ENCODE measurements at places on chromosomes 4 and X.

DNA sequence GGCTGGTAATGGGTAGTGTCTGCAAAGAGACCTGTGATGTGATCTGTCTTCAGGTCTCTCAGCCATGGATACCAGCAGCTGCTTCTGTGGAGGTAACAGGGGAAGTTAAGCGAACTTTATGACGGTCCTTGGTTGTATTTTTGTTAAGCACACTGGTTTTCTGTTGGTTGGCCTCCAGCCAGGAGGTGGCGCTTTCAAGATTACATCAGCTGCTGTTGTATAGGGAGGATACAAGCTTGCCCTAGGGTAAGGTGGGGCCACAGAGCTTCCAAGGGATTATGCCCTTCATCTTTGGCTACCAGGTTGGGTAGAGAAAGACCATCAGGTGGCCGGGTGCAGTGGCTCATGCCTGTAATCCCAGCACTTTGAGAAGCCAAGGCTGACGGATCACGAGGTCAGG, 834.2 kb upstream of the GALNTL6 start:
- DNase-seq = no peak

GRCh38 chrX:154084449-154085300, 12.8 kb downstream of the MECP2 start:
- DNase-seq = no peak

GRCh38 chrX:151085207-151085606, 91.2 kb upstream of the GPR50 start:
- no peak for DNase-seq

GRCh38 chr4:78296261-78296660, 239.1 kb downstream of the FRAS1 start:
- DNase-seq = no peak

DNA sequence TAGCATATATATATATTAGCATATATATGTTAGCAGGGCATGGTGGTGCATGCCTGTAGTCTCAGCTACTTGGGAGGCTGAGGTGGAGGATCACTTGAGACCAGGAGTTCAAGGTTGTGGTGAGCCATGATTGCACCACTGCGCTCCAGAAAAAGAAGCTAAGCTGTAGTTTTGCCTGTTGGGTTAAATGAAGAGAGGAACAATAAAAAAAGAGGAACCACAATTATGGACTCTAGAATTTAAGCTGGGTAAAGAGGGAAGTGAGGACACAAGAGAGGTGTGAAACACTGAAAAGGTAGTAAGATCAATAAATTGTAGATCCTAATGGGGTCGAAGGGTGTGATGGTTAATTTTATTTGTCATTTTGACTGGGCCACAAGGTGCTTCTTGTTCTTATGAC, 40.5 kb upstream of the HSD17B10 start:
- no peak for DNase-seq

- no peak for DNase-seq
These were observed 111.2 kb downstream of the COL25A1 start for GRCh38 chr4:109191216-109191615.

- no peak for DNase-seq
These were observed 5.4 kb upstream of the ADGRG2 start for GRCh38 chrX:19127649-19128168.

DNA sequence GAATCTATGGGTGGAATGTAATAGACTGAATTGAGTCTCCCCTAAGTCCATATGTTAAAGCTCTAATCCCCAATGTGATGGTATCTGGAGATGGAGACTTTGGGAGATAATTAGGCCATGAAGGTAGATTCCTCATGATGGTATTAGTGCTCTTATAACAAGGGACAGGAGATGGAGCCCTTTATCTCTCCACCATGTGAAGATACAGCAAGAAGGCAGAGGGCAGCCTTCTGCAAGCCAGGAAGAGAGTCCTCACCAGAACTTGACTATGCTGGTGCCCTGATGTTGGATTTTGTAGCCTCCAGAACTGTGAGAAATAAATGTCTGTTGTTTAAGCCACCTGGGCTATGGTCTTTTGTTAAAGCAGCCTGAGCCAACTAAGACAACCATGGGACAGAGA, 76.4 kb upstream of the F8A3 start:
- no peak for DNase-seq

- DNase-seq = no peak
These were observed 1072.8 kb downstream of the PDHA2 start for GRCh38 chr4:96912716-96913115.

- no peak for DNase-seq
These were observed 137.2 kb upstream of the HS3ST1 start for GRCh38 chr4:11565899-11566298.

DNA sequence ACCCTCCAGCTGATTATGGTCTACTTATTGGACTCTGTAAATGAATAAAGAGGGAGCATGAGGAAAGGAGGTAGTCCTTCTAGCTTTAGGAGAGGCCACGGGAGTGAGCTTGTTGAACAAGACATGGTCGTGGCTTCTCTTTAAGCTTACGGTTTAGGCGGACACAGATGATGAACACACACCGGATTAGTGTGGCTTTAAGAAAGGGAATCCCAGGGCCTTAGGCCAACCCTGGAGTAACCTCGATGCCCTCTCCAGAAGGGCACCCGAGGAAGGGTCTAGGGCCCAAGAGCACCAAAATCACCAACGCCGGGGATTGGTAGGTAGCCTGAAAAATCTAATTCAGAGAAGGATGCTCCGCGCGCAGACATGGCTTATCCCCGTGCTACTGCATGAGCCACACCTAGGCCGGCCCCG, 39.4 kb downstream of the ERVMER34-1 start:
- no peak for DNase-seq

DNA sequence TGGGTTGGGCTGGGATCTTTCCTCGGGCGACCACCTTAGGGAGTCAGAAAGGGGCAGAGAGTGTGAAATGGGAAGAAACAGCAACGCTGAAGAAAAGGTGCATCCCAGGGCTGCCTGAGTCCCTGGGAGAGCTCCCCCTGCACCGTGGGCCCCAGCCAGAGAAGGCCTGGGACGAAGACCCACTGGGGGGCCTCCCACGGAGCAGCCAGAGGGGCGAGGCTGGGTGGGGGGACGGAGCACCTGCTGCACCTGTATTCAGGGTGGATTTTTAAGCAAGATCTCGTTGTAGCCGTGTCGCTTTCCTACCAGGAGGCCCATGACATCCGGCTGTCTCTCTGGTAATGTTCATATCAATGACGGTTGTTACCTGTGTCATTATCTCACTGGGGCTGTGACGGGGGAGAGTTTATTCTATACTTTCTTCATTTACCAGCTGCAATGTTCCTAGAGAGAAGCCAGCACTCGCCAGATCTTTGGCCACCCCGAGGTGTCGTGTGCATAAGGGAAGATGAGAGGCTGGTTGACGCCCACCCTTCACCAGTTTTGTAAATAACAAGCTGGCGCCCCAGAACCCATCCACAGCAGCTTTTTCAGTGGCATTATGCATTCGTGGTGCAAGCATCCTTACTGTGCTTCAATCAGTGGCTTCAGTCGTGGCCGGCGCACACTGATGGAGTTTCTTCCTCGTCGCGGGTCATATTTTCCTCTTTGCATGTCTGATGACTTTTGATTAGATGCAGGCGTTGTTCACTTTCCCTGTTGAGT, 5.6 kb upstream of the PCGF3 start:
- DNase-seq = no peak

DNA sequence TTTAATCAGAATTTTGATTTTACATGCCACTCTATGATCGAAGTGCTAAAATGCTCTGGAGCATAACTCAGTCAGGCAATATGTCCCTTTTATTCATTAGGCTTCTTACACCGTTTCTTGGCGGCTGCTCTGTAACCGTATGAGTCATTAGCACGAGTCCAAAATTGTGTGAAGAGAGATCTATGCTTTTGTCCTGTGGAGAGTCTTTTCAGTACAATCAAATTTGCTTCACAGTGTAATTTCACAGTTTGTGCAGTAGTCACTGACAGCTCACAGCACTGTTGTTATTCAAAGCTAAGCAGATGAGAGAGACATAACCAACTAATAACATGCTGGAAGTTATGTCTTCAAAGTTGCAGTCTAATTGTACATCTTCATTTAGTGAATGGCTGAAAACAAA, 167.8 kb downstream of the PCDH10 start:
- no peak for DNase-seq

GRCh38 chr4:97548186-97548585, 595.1 kb downstream of the STPG2 start:
- no peak for DNase-seq

- no peak for DNase-seq
These were observed 233.5 kb downstream of the SCFD2 start for GRCh38 chr4:53132132-53132891.

- DNase-seq = no peak
These were observed 34.0 kb upstream of the NR0B1 start for GRCh38 chrX:30343206-30343605.

DNA sequence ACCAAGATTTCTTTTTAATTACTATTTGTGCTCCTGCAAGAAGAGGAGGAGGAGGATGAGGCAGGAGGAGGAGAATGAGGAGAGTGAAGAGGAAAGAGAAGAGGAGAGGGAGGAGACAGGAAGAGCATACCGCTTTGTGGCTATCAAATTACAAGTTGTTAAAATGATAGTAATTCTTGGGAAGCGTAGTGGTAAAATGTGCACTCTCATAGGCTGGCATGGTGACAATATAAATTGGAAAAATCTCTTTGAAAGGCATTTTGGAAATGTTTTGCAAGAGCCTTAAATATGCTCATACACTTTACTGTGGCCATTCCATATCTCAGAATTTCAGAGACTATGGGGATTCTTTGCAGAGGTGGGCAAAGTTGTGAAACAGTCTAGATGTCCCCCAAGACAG, 53.2 kb downstream of the MXRA5 start:
- DNase-seq = no peak

DNA sequence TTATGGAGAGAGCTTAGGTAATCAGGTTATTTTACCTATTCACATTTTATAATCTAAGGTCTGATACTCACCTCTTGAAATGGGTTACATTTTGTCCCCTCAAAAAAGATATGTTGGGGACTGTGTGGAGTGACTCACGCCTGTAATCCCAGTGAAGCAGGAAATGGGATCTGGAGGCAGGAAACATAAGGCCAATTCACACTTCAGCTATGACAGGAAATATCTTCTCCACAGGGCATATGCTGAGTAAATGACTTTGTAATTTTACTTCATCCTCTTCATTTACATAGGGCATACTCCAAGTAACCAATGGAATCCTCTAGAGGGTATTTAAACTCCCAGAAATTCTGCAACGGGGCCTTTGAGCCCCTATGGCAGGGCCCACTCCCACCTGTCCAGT, 54.8 kb upstream of the ZMAT1 start:
- no peak for DNase-seq

- DNase-seq = no peak
These were observed 34.2 kb downstream of the ARSD start for GRCh38 chrX:2894885-2895292.

DNA sequence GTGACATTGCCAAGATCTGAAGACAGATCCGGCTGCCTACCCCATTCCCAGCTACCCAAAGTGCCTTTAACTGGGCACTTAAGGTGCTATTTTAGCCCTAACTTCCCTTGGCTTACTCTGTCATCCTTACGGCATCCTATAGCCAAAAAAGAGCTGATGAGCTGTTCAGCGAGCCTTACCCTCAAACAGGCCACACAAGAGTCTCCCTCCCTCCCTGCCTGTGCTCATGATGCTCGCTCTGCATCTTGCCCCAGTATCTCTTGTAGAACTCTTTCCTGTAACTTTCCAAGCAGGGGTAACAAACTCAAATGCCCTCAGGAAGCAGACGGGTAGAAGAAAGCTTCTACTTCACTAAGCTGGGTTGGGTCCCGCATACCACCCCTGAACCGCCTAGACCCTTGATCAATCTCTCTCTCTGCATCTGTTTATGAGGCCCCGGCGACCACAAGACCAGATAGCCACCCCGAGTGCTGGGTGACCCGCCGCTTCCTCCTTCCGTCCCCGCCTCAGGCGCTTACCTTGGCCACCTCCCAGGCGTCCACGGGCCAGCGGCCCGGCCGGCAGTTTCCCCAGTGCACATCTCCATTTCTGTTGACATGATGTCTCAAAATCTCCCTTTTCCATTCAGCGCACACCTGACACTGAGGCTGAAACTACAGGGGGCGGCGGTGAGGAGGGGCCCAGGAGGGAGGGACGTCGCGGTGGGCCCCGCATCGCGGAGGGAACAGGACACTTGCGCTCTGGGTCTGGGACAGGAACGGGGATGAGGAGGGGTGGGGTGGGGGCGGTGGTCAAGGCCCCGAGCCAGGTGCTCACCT, 663 bp downstream of the CXorf38 start:
- DNase-seq = no peak

DNA sequence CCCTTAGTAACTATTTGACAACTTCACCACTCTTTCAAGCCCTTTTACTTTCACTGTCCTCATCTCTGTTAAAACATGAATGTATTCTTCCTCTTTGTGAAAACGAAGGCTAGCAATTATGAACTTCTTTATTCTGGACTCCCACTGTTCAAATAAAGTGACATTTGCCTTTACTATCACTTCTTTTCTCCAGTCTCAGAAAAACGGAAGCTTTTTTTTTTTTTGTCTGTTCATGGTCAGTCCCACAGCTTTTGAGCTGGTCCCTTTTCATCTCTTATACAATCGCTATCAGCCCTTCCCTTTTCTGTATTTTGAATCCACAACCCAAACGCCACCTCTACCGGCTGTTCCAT, 327.7 kb downstream of the DKK2 start:
- no peak for DNase-seq

- DNase-seq = no peak
These were observed 46.6 kb downstream of the CD40LG start for GRCh38 chrX:136694431-136695087.

GRCh38 chr4:182188622-182189021, 54.6 kb upstream of the TENM3 start:
- no peak for DNase-seq

DNA sequence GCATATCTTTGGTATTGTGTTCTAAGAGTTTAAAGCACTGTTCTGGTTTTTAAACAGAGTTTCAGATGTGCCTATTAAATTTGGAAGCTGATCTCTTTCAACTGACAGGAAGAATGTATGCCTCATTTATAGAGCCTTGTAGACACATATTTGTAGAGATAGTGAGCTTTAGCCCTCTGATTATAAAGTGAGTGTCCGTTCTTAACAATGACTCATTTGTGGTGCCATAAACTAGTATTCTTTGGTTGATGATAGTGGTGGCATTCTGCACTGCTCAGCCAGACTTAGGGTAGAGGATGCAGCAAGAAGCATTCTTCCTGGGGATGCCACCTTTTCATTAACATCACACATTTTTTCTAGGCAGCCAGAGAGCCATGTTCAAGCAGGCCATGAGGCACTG, 121.7 kb downstream of the TLL1 start:
- DNase-seq = no peak

DNA sequence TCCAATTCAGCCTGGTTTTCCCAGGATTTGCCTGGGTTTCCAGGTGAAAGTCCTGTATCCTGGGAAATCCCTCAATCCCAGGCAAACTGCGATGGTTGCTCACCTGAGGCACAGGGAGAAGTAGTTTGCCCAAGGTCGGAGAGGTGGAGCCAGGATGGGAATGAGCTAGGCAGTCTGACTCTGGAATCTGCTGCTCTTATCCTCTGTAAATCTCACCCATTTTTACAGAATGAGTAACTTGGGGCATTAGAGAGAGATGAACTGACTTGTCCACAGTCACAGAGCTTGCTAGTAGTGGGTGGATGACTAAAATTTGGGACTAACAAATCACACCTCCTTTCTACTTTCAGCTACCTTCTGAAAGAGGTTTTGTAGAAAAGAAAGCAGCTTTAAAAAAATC, 9.8 kb upstream of the ARX start:
- DNase-seq = no peak

GRCh38 chr4:13678186-13678924, 50.8 kb upstream of the BOD1L1 start:
- no peak for DNase-seq

- DNase-seq = no peak
These were observed 720.9 kb downstream of the RAPGEF2 start for GRCh38 chr4:159823743-159824142.
